ENCODE measurements at places on chromosomes 11 and 22.
A peak's percentile ranks its signal among the peaks of the same experiment; 100 is the strongest.

DNA sequence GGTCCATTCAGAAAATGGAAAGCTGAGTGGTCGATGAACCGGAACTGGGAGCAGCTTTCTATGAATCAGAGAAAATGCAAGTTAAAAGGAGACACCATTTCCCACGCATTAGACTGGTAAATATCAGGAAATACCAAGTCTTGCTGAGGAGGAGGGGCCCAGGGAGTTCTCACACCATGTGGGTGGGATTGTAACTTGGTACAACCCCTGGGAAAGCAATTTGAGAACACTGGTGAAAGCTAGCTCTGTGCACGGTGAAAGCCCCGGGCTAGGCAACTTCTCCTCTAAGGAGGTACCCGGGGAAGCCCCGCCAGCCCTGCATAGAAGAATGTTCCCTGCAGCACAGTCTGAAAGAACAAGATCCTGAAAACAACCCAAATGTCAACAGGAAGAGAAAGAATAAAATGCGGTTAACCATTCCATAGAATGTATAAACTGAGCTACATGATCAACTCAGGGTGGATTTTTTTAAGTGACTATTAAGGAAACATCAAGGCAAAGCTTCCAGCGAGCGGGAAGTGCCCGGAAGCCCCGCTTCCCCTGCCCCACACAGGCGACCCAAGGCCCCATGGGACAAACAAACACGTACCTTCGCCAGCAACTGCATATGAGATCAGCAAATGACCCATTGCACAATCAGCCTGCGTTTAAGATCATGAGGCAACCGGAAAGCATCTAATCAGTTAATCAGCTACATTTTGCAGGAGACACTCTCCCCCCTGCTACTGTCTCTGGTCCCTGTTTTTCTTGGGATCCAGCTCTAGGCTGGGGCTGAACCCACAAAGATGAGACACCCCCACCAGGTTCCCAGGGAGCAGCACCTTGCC, 11.3 kb downstream of the SHANK2 start:
- peak; percentile 27 for DNase-seq

DNA sequence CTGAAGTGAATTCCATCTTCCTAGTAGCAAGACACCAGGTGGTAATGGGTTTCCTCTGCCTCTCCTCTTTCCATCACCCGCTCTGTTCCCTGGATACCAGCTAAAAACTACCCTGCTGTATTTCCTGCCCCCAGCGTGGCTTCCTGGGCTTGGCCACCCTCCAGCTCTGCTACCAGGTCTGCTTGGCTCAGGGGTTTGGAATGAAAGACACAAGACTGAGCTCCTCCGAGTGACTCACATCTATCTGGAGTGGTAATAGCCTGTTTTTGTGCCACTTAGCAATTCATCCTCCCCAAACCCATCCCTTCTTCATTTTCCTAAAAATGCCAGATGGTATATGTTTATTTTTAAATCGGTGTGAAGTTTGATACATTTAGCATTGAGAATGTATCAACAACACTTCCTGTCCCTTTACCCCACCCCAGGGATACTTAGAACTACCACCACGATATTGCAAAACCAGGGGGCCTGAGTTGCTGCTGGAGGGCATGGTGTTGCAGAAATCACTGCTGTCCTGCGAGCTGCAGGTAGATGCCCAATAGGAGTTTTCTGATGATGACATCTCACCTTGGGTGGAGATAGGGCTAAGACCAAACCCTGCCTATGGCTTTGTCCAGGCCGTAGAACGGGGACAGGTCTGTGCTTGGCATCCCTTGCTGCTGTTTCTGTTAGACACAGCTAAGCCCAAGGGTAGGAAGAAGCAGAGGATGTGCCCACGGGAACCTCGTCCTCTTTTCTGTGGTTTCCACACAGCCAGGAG, 7.5 kb upstream of the MICAL3 start:
- DNase-seq, result peak; percentile 80

GRCh38 chr11:122812638-122813037, 25.7 kb upstream of the CRTAM start:
- no peak for DNase-seq

DNA sequence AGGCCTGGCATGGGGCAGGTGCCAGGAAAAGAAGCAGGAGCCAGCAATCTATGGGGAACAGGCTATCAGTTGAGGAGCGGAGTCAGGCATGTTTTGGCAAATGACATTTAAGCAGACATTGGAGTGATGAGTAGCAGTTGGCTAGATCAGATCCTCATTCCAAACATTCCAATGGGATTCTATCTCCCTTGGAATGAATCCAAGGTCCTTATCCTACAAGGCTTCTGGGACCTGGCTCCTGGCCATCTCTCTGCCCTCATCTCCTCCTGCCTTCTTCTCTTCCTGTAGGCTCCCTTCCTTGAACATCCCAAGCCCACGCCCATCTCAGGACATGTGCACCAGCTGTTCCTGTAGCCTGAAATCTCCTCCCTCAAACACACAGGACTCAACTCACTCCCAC, 1074.5 kb downstream of the TBC1D22A start:
- no peak for DNase-seq

- no peak for DNase-seq
Observed at GRCh38 chr22:17119481-17120202, 1.5 kb downstream of the TMEM121B start.

DNA sequence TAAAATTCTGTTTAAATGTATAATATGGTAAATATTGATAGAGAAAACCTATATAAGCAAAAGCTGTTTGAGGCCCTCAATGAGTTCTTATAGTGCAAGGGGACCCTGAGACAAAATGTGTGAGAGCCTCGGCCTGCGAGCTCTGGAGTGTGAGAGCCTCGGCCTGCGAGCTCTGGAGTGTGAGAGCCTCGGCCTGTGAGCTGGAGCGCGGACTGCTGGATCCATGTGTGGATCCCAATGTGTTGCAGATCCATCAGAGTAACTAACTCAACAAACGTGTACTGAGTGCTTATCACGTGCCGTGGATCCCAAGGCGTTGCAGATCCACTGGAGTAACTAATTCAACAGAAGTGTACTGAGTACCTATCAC, 6.0 kb downstream of the RTL6 start:
- no peak for DNase-seq

DNA sequence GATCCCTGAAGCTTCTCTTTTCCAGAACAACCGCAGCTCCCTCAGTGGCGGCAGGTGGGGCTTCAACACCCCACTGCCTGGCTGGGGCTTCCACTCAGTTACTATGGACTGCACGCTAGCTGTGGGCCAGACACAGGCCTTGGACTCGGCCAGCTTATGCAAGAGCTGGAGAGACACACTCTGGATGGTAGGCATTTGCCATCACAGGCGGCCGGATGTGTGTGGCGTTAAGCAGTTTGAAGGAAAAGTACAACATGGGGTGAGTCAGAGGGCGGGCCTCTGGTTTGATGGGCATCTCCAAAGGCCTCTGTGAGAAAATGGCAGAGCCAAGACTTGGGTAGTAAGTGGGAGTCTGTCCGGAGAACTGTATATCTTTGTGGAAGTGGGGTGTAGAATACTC, 17.6 kb downstream of the KCNJ4 start:
- no peak for DNase-seq

GRCh38 chr22:36366291-36366708, 21.5 kb downstream of the MYH9 start:
- DNase-seq, result no peak

GRCh38 chr11:93155738-93156137, 42.1 kb downstream of the SLC36A4 start:
- DNase-seq, result no peak

GRCh38 chr11:73536961-73537360, 61.0 kb downstream of the FAM168A start:
- DNase-seq, result no peak

GRCh38 chr22:25672289-25673084, 69.5 kb upstream of the MYO18B start:
- no peak for DNase-seq

DNA sequence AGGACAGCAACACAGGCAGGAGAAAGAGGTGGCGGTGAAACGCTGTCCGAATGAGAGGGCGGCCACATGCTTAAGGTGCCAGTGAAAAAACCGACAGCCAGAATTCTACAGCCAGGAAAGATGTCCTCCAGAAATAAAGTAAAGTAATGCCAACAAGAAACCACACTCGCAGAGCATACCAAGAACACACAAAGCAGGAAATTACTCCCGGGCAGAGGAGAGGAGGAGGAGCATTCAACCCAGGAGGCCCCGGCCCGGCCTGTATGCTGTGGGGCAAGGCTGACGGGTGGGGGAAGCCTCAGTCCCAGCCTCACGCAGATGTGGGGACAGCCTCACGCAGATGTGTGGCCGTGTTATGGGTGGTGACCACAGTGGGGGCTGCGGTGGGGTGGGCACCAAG, 28.0 kb downstream of the CHID1 start:
- DNase-seq, result no peak

- DNase-seq, result no peak
Observed at GRCh38 chr22:29138556-29139305, 65.9 kb downstream of the KREMEN1 start.

DNA sequence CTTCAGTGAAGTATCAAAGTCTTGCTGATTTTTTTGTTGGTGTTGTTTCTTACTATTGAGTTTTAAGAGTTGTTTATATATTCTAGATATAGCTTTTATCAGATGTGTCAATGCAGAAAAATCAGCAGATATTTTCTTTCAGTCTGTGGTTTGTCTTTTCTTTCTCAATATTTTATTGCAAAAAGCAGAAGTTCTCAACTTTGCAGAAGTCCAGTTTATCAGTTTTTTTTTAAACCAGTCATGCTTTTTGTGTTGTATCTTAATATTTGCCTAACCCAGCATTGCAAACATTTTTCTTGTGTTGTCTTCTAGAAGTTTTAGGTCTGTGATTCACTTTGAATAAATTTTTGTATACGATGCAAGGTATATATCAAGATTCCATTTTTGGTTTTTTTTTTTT, 7.0 kb downstream of the ASRGL1 start:
- DNase-seq, result no peak

GRCh38 chr11:64876229-64876750, 2.1 kb downstream of the EHD1 start:
- DNase-seq, result no peak

DNA sequence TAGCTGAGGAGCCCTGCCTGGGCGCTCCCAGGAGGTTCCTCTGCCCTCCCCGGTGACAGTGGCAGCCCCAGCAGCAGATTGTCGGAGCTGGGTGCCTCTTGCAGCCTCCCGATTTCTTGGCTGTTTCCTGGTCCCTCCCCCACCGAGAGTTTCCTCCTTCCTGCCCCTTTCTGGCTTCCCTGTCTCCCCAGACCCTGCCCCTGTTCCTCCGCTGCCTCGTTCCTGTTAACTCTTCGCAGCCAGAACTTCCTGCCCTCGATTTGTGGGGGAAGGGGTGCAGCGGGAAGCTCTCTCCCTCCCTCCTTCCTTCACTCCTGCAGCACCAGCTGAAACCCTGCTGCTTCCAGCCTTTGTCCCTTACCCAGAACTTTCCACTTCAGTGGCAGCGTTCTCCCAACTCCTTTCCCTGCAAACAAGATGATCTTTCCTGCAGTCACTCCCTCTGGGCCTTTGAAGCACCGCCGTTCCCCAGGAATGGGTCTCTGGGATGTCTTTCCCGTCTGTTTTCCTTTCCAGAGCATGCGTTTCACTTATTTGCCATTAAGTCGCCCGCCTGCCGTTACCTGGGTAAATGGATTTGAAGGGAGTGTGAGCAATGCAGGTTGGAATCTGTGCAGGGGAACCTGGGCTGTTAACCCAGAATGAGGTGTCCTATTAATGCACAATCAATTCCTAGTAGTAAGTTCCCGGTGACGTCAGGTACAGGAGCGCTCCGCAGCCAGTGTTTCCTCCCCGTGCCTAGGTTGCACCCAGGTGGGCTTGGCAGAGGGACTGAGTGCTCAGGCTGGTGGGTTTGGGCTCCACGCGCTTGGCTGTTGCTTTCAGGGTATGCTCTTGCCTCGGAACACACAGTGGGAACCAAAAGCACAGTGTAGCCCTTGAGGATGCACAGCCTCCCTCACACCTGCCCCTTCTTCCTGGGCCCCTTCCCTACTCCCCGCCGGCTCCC, 4.3 kb downstream of the GRK2 start:
- DNase-seq, result no peak

GRCh38 chr22:30828187-30829155, 133.8 kb downstream of the OSBP2 start:
- no peak for DNase-seq

DNA sequence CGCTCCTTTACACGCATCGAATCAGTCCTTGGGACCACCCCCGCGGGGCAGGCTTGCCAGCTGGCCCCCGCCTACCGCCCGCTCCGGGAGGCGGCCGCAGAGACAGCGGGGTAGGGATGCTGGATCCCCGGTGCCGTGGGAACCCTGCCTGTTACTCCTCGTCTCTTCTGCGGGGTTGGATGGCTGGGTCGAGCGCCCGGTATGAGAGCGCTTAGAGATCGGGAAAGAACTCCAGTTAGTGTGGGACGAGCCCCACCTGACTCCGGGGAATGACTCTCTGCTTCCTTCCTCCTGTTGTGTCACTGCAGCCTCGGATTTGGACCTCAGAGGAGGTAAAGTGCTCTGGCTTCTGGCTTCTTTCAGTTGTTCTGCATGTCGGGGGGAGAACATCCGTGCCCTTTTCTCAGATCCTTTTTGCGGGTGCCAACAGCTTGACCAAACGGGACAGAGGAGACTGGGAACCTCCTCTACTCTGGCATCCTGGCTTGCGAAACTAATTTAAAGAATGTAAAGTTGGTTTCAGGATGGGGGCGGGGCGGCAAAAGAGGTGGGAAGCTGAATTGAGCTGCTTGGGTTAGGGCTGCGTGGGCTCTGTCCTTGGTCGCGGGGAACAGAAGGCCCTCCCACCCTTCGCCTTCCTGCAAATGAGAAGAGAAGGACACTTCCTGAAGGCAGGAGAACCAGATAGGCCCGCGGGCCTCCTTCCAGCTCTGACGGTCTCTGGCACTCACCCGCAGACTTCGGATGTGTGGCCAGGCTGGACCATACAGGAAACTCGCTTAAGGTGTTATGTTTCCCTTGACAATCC, 938 bp downstream of the LAYN start:
- peak; percentile 59 for DNase-seq

DNA sequence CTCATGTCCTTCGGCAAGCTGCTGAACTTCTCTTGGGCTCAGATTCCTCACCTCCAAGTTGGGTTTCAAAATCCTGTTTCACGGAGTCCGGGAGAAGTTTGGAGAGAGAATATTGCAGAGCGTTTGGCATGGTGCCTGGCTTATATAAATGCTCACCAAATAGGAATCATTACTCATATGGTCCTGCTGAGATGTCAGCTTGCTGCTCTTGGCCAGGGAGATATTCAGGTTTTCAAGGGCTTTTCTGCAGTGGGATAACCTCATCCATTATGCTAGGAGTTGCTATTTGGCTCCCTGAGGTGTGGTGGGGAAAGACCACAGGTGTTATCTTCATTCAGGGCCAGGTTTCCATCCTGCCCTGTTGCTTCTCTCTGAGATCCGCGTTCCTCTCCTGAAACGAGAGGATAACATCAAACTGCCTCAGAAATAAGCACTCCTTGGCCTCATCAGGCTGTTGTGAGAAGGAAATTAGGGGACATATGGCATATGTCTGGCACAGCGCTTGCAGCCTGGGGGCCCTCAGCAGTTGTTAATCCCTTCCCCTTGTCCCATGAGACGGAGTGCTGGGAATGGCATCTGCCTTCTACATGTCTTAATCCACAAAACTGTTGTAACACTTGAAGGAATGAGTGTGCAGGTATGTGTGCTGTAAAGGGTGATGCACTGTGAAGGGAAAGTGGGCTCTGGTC, 29.9 kb upstream of the ACER3 start:
- no peak for DNase-seq

GRCh38 chr11:97087419-97087818, 697.6 kb downstream of the JRKL start:
- DNase-seq, result no peak

Data from GM04503 (cell line).